ENCODE measurements at places on chromosomes 6 and 20. TPM values are rescaled to one million over a fixed set of nuclear protein-coding genes. Genes with fewer than 3 reads are reported as not detected.

The RFX6 gene
- total RNA-seq = not detected

The LGSN gene
- total RNA-seq = under 0.01 TPM

The TNFAIP3 gene
- total RNA-seq = 3.9 TPM

The BRPF3 gene
- 20.1 TPM for total RNA-seq

The SAMD5 gene
- 3.6 TPM for total RNA-seq

The RBBP8NL gene
- not detected for total RNA-seq

The DDO gene
- total RNA-seq = not detected

The LY6G6C gene
- total RNA-seq = not detected

The PRKN gene
- total RNA-seq = 2.1 TPM

The OR2H2 gene
- not detected for total RNA-seq

The MOG gene
- not detected for total RNA-seq

The RPP40 gene
- total RNA-seq = 19.1 TPM

The RBPJL gene
- total RNA-seq = not detected

The KHDC1L gene
- not detected for total RNA-seq

The TMEM74B gene
- total RNA-seq = 0.79 TPM

The SS18L1 gene
- total RNA-seq = 12.9 TPM

The BANF2 gene
- not detected for total RNA-seq

The TUBB2A gene
- 44.9 TPM for total RNA-seq
